ENCODE measurements at places on chromosomes 13 and 19. TPM values are rescaled to one million over a fixed set of nuclear protein-coding genes. Genes with fewer than 3 reads are reported as not detected.
A peak's percentile ranks its signal among the peaks of the same experiment; 100 is the strongest.

DNA sequence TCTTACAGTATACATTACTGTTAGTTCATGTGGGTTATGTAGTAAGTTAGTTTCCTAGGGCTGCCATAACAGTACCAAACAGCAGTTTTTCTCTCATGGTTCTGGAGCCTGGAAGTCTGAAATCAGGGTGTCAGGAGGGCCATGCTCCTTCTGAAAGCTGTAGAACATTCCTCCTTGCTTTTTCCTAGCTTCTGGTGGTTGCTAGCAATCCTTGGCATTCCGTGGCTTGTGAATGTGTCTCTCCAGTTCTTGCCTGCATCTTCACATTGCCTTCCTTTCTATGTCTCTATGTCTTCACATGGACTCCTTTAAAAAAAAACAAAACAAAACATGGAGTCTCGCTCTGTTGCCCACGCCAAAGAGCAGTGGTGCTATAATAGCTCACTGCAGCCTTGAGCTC lies 95.4 kb downstream of the WDFY2 start:
- no peak for DNase-seq

DNA sequence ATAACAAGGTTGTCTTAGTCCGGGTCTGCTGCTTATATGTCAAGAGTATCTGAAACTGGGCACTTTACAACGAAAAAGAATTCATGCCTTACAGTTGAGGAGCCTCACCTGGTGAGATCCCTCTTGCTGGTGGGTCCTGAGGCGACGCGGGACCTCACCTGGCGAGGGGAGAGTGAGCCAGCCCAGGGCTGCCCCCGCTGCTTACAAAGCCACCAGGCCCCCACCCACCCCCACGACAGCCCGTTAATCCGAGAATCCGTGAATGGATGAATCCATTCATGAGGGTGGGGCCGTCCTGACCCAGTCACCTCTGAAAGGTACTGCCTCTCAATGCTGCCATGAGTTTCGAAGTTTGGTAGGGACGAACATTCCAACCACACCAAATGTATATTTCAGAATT lies 54.0 kb upstream of the F7 start:
- no peak for DNase-seq

GRCh38 chr19:1766800-1767352 lies 13.6 kb downstream of the ONECUT3 start:
- no peak for DNase-seq

DNA sequence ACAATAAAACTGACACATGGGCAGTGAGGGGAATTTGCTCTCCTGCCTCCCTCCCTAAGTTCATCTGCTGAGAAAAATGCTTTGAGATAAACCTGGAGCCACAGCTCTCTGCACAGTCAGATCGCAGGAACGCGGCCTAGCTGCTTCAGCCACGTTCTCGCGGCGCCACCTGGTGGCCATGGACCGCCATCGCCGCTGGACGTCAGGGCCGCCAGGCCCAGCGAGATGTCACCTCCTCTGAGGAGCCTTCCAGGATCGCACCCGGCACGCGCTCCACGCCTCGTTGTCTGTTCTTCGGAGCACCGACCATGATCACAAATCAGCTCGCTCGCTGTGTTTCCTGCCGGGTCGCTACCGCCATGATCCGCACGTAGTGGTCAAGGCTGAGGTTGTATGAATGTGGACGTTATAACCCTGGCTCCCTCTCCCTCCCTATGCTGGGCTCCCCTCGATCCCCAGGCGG lies 20.6 kb upstream of the USP29 start:
- no peak for DNase-seq

DNA sequence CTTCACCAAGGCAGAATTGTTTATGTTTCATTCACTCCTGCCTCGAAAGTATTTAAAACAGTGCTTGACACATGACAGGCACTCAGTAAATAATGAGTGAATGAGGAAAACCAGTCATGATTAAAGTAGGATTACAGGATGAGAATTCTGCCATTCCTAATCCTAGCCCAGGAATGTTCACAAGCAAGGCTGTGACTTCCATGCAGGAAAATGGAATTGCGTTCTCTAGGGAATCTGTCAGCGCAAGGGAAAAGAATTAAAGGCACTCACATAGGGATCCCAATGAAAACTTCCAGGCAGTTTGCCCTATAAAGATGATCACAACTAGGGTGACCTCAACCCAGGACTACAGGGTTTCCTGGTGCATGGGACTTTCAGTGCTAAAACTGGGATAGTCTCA lies 143.4 kb downstream of the CYSLTR2 start:
- DNase-seq, result no peak

DNA sequence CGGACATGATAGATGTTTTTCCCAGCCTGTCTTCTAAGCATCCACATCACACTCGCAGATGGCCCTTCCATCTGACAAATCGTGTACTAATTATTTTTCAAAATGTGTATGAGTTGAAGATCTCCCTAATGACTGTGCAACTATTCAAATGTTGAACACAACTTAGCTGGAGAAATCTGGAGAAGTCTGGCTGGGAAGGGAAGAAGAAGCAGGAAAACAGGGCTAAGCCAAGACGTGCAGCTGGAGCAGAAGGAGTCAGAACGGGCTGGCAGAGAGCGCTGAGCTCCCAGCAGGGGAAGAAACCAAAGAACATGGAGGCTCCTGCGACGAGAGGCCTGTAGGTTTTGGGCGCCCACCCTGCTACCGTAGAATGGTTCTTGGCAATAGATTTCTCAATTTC lies 13.2 kb upstream of the LATS2 start:
- no peak for DNase-seq

DNA sequence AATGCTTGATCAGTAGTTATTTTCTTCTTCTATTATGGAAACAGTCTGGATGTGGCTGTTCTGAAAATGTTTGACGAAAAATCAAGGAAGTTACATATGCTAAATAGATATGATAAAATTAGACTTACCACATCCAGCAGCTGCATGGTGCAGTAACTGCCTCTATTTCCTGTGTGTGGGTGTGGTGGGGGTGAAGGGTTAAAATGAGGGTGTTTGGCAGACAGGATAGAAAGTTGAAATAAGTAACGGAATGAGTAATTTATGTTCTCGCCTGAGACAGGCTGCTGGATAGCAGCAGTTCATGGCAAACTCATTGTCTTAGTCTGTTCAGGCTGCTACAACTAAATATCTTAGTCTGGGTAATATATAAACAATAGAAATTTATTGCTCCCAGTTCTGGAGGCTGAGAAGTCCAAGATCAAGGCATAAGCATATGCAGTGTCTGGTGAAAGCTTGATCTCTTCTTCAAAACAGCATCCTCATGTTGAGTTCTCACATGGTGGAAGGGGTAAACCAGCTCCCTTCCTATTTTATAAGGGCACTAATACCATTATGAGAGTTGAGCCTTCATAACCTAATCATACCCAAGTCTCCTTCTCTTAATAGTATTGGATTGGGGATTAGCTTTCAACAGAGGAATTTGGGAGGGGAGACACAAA lies 1248.9 kb downstream of the SLITRK5 start:
- DNase-seq, result no peak

GRCh38 chr19:35987571-35987896 lies 7.5 kb upstream of the SDHAF1 start:
- DNase-seq, result no peak

GRCh38 chr19:45733160-45733810 lies at the start of gene MEIOSIN:
Gene MEIOSIN (plus strand): TSS chr19:45733439. CDS start chr19:45735377, 1,938 bp downstream.
- DNase-seq, result no peak

DNA sequence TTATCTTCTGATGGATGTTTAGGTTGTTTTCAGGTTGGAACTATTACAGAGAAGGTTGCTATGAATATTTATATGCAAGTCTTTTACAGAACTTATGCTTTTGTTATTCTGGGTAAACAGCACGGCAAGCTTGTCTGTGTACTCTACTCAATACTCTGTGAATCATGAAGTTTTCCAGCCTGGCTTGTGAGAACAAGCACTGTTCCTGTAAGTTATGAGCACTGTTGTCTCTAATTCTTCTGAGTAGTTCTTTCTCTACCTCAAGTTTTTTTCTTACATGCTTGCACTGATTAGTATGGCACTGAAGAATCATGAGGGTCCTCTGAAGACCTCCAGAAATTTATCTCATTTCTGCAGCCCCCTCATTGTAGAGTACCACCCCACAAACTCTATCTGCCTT lies 496.9 kb downstream of the KCTD12 start:
- DNase-seq, result no peak

- no peak for DNase-seq
Measured at GRCh38 chr13:48492096-48492440, 40.8 kb downstream of the RCBTB2 start.

GRCh38 chr13:94020426-94020825 lies 459.1 kb downstream of the DCT start:
- DNase-seq, result no peak

DNA sequence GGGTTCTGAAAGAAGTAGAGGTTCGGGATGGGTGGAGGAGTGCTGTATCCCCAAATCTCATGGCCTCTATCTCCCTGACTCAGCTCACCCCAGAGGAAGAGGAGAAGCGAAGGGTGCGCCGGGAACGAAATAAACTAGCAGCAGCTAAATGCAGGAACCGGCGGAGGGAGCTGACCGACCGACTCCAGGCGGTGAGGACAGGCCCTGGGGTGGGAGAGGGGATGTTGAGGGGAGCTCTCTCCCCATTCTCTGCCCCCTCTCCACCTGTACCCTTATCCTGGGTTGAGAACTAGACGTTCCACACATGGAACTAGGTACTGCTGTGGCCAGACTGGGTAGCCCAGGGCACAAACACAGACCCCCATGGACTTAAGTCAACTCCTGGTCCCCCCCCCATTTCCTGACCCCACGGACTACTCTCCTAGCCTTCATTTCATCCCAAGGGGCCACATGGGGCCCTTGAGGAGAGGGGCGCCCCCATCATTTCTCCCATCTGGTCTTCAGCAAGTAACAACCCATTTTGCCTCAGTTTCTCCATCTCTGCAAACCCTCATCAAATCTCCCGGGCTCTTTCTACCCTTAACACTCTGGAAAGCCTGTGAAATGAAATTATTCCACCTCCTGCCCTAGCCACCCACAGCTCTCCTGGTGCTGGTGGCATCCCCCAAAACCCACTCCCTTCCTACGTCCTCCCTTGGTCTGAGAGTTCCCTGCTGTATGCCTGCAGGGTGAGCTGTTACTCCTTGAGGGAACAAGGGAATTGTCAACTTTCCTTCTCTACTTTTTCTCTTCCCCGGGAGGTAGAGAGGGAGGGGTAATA lies 3.5 kb downstream of the FOSB start:
- no peak for DNase-seq

- no peak for DNase-seq
Measured at GRCh38 chr13:76683168-76683567, 203.0 kb downstream of the KCTD12 start.

- no peak for DNase-seq
Measured at GRCh38 chr13:21694831-21695230, 24.0 kb downstream of the FGF9 start.

- no peak for DNase-seq
Measured at GRCh38 chr13:66958611-66959010, 271.5 kb downstream of the PCDH9 start.

DNA sequence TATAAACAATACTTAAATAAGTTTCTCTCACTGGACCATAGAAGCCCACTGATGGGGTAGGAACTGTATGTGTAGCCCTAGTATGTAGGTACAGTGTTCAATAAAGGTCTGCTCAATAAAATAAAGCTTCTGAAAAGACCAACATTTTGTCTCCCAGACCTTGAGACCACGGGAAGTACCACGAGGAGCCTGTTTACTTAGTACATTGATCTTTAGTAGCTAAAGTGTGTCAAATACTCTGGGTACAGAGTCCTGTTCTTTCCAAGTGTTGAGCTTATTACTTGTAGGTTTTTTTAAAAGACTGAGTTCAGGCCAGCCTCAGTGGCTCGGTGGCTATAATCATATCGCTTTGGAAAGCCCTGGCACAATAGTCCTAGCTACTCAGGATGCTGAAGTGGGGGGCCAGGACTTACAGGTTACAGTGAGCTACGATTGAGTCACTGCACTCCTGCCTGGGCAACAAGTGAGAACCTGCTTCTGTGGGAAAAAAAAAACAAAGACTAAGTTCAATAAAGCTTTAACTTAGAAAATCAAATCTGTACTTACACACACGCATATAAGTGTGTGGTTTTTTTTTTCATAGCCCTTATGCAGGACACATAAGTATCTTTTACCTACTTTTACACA lies 3.4 kb downstream of the MTRF1 start:
- no peak for DNase-seq

DNA sequence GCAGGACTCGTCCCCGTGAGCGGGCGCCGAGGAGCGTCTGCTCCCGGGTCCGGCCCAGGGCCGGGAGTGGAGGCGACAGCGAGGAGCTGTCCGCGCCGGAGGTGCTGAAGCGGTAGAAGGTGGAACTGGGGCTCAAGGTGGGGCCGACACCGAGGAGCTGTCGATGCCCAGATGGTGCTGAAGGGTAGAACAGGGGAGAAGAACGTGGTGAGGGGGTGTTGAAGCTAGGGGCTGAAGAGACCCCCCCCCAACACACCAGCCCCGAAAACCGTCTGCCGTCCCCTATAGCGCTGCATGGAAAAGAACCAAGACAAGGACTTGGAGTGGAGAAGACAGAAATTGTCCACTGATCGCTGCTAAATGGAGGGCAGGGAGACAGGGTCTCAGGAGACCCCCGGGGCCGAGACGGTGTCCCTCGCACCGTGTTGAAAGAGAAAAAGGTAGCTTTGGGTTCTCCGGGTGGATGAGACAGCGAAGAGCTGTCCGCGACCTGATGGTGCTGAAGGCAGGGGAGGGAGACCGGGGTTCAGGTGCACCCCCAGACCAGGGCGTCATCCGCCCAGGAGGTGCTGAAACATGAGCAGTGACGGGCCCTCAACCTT lies 7.1 kb upstream of the PDE4C start:
- DNase-seq, result peak; percentile 84

DNA sequence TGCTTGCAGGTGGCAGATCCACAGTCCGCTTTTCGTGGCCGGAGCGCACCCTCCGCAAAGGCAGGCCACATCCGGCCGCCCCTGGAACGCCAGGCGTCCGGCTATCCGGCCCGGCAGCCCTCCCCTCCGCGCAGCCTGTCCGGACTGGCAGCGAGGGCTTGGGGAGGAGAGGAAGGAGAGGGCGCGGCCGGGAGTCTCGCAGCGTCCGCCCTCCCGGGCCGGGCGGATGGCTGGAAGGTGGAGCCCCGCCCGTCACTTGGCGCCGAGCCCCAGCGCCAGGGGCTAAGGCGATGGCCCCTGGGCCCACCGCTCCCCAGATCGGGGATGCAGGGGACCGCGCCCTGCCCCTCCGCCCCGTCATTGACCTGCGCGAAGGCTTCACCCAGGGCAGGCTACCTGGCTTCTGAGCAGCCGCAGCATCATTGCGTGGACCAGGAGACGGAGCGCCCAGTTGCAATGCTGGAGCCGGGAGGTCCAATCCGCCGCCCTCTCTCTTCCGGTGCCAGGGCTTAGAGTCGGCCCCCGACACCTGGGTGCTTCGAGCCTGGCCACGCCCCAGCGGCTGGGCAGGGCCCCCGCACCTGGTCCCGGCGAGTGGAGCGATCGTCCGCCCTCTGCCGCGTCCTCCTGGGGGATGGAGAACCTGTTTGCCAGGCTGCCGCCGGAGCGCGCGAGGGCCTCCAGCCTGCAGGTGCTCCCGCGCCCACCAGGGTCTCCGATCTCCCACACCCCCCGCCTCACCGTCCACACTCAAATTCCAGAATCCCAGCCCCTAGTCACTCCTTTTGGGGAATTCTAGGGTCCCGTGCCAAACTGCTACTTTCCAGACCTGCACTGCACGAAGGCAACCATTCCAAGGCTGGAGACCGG lies at the start of gene FUT1:
Gene FUT1 (minus strand): TSS at position 146 of the 870 bp plus-strand sequence. CDS start 1,360 bp downstream, outside the sequence.
- DNase-seq, result peak; percentile 93

GRCh38 chr19:32141840-32142511 lies 203.4 kb upstream of the ZNF507 start:
- DNase-seq, result no peak

Gene MISP3
- polyA plus RNA-seq, result 60.4 TPM

Gene PSG3
- polyA plus RNA-seq, result not detected

Gene APOC4
- not detected for polyA plus RNA-seq

Gene OR10H1
- polyA plus RNA-seq, result not detected

Gene SHISA2
- 4.1 TPM for polyA plus RNA-seq

Gene ZNF85
- polyA plus RNA-seq, result 0.81 TPM

Gene PTGIR
- 0.45 TPM for polyA plus RNA-seq

Gene PSG2
- polyA plus RNA-seq, result not detected

Gene RRAS
- polyA plus RNA-seq, result 30.6 TPM

Gene ZNF813
- 0.54 TPM for polyA plus RNA-seq
